Activated T-helper 2 cell treated with anti-CD3 and anti-CD28 coated beads, Interferon-gamma antibody, Interleukin-2, Interleukin-4, amounts not matched to agents 10 μg/mL and 5 μg/mL and 100 μg/mL, durations not matched to agents 14 hours and 24 hours and 36 hours (primary cell): ENCODE measurements at places on chromosomes 7 and 10.
A peak's percentile ranks its signal among the peaks of the same experiment; 100 is the strongest.

DNA sequence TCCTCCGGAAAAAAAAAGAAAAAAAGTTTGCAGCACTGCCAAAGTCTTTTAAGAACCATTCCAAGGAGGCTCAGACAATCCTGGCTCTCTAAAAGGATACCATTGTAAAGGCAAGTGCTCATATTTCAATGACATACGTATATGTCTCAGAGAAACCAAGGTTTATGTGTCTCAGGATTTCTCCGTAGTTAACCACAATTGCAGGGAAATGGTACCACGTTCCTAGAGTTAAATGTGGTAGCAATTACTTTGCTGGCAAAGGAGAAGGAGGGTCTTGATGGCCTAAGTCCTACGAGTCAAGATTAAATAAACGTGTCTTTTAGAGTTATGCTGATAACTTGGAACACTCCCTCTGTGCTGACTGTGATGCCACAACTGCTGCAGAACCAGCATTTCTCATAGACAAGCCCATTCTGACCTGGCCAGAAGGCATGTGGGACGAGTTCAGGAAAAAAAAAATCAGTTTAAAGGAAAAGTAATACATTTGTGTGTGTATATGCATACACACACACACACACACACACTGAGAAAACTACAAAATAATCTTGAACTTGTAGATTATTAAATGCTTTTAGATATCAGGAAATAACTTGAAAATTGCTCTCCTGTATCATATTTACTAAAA lies 245.9 kb downstream of the FGFR2 start:
- H3K4me1 ChIP-seq = no peaks in the 10 kb centered on the region
- H3K27ac ChIP-seq = no peak overlapping the region
- H3K27me3 ChIP-seq = no peaks in the 10 kb centered on the region
- no peak for DNase-seq
- H3K4me3 ChIP-seq = no peak overlapping the region

- H3K4me1 ChIP-seq = peaks cover 7% of the 10 kb centered on the region
- H3K27ac ChIP-seq = no peak overlapping the region
- no peak overlapping the region for H3K4me3 ChIP-seq
- no peak for DNase-seq
- peaks cover 25% of the 10 kb centered on the region for H3K27me3 ChIP-seq
Observed at GRCh38 chr10:2913474-2913873, 153.9 kb upstream of the PFKP start.

DNA sequence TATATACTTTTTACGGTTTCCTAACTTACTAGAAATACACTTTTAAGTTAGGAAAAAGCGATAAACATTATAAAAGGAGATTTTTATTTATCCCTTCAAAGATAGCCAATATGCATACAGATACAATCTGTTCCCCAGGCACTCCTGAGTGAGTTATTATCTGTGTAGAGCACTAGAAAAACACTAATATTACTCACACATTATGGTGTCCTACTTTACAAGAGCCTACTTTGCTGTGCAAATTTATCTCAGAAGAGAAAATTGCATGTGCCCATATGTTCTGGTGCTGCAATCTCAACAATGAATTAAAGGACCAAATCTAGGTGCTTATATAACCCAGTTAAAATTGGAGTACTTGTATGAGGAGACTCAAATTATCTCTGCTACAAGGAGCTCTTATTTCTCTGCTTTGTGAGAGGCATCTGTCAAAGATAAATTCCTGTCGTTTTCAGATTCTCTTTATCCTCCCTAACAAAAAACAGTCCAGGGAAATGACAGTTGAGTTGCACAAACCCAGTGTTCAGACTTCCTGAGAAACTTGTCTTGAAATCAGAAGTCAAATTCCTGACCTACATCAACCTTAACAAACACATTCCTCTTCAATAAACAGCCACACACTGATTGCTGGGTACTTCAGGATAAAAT lies 28.9 kb downstream of the CPA1 start:
- H3K27ac ChIP-seq = no peak overlapping the region
- peaks cover 26% of the 10 kb centered on the region for H3K36me3 ChIP-seq
- no peaks in the 10 kb centered on the region for H3K27me3 ChIP-seq
- DNase-seq = no peak
- H3K4me1 ChIP-seq = peaks cover 12% of the 10 kb centered on the region
- H3K4me3 ChIP-seq = no peak overlapping the region

- no peak overlapping the region for H3K27ac ChIP-seq
- no peak overlapping the region for H3K4me3 ChIP-seq
- peaks cover 27% of the 10 kb centered on the region for H3K27me3 ChIP-seq
- H3K36me3 ChIP-seq = no peaks in the 10 kb centered on the region
Observed at GRCh38 chr7:22445853-22446252, 54.1 kb downstream of the STEAP1B start.

- H3K36me3 ChIP-seq = peaks cover 52% of the 10 kb centered on the region
- H3K4me3 ChIP-seq = peak overlapping the region; percentile 89
- DNase-seq = peak; percentile 79
- H3K27ac ChIP-seq = peak overlapping the region; percentile 98
- H3K27me3 ChIP-seq = peaks cover 3% of the 10 kb centered on the region
Observed at GRCh38 chr10:17229016-17229716, 1.1 kb downstream of the VIM start.

GRCh38 chr7:155141562-155141961 lies 71.4 kb downstream of the HTR5A start:
- H3K4me3 ChIP-seq = no peak overlapping the region
- no peak overlapping the region for H3K27ac ChIP-seq
- peaks cover 20% of the 10 kb centered on the region for H3K27me3 ChIP-seq
- no peak for DNase-seq

DNA sequence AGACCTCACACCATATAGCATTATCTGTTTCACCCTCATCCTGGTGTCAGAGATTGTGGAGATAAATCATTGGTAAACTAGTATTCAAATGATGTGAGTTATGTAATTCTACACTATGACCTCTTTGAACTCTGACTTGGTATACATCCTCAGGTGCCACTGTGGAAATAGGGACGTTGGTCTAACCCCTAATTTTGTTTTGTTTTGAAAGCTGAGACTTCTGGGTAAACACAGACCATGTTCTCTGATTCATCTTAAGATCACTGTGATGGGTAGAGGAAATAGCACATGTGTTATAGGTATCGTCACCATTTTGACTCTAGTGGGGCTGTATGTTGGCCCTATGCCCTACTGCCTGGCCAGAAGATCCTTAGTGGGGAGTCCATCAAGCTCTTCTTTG lies 241.6 kb downstream of the CCDC7 start:
- no peaks in the 10 kb centered on the region for H3K36me3 ChIP-seq
- no peak overlapping the region for H3K4me3 ChIP-seq
- DNase-seq = no peak
- no peak overlapping the region for H3K27ac ChIP-seq
- H3K27me3 ChIP-seq = no peaks in the 10 kb centered on the region
- H3K4me1 ChIP-seq = no peaks in the 10 kb centered on the region

DNA sequence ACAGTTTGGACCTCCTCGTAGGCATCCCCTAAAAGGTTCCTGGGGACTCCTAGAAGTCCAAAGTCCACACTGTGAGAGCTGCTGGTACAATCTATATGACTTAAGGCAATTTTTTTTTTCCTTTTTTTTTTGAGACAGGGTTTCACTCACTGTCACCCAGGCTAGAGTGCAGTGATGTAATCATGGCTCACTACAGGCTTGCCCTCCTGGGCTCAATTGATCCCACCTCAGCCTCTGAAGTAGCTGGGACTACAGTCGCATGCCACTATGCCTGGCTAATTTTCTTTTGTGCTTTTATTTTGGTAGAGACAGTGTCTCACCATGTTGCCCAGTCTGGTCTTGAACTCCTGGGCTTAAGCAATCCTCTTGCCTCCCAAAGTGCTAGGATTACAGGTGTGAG lies 4.6 kb upstream of the SPOCK2 start:
- no peaks in the 10 kb centered on the region for H3K27me3 ChIP-seq
- H3K4me1 ChIP-seq = peaks cover 57% of the 10 kb centered on the region
- H3K4me3 ChIP-seq = no peak overlapping the region
- no peak overlapping the region for H3K27ac ChIP-seq
- DNase-seq = no peak

DNA sequence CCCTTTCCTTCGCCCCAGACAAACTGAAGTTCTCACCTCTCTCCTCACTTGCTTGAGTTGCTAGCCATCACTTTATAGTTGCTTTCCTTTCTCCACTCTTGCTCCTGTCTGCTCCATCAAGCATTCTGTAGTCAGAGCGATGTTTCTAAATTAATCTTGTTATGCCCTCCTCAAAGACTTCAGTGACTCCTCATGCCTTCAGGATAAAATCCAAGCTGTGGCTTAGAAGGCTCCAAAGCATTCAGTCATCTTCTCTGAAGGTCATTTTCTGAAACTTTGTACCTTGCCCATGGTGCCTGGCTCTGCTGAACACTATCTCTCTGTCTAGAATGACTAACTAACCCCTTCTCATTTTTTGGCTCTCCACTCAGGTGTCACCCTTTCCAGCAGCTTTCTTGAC lies 222.4 kb upstream of the GRB10 start:
- H3K27me3 ChIP-seq = peaks cover 6% of the 10 kb centered on the region
- no peak overlapping the region for H3K27ac ChIP-seq
- no peaks in the 10 kb centered on the region for H3K36me3 ChIP-seq
- no peak for DNase-seq
- H3K4me3 ChIP-seq = no peak overlapping the region
- no peaks in the 10 kb centered on the region for H3K4me1 ChIP-seq

GRCh38 chr10:128286141-128286761 lies 160.0 kb upstream of the MKI67 start:
- H3K4me1 ChIP-seq = no peaks in the 10 kb centered on the region
- no peaks in the 10 kb centered on the region for H3K36me3 ChIP-seq

DNA sequence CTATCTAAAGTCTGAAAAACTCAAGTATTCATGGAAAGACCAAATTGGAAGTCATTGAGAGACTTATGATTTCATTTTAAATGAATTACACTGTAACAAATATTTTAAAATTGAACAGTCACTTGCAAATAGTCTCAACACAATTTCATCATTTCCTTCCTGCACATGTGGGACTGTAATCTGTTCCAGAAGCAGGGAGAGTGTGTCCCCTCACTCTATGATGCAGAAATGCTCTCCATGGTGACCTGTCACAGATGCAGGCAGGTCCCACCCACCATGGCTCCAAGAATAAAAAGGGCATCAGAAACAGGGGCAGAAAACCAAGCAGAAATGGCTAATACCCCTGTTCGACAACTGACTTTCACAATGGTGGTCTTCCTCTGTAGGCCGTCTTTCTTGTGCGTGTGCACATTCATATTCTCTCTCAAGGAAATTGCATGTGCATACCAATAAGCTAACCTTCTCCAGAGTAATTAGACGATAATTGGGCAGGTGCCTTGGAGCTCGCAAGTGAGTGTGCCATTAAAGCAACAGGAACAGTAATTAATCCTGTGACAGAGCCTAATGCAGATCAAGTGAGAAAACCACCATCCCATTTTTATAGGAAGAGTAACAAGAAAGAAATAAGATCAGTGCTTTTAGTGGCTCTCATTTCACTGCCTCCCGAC lies 170.9 kb downstream of the ZMYND11 start:
- H3K27me3 ChIP-seq = no peaks in the 10 kb centered on the region
- DNase-seq = no peak

- no peaks in the 10 kb centered on the region for H3K27me3 ChIP-seq
- H3K4me3 ChIP-seq = no peak overlapping the region
- DNase-seq = no peak
- H3K4me1 ChIP-seq = no peaks in the 10 kb centered on the region
- H3K27ac ChIP-seq = no peak overlapping the region
Observed at GRCh38 chr7:117163101-117163500, 159.8 kb downstream of the WNT2 start.

DNA sequence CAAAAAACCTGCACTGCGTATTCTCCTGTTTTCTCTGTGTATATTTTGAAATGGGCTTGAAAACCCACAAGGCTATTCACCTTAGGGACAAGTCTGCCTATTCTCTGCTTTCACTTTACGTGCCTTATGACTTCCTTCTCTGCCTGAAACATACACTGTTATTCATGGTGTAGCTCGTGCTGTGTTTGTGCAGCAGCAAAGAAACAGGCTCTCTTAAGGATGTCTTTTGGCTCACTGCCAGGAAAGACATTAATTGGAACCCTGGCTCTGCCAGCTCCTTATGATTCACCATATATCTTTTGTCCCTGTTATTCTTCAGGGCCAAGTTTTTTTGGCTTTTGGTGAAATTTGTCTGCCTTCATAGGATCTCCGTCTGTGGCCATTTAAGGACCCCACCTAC lies 92.4 kb downstream of the TMEM106B start:
- no peak overlapping the region for H3K4me3 ChIP-seq
- H3K27ac ChIP-seq = no peak overlapping the region
- H3K27me3 ChIP-seq = peaks cover 2% of the 10 kb centered on the region
- no peaks in the 10 kb centered on the region for H3K4me1 ChIP-seq
- no peaks in the 10 kb centered on the region for H3K36me3 ChIP-seq
- DNase-seq = no peak

DNA sequence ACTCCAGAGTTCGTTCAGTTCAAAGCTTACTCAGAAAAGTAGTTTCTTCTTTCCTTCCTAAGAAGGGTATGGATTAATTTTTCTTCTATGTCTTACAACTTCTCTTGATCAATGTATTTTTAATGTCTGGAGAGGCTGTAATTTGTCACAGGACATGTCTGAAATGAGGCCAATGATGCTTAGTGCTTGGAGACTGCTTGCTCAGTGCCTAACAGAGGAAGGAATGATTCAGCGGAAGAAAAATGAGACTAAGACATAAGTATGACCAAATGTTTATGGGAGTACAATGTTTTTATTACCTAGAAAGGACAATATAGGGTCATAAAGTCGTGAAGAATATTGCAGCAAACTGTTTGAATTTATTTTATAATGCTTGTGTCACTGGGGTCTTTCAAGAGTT lies 43.3 kb downstream of the GPR37 start:
- H3K4me3 ChIP-seq = no peak overlapping the region
- no peak for DNase-seq
- no peaks in the 10 kb centered on the region for H3K4me1 ChIP-seq
- no peaks in the 10 kb centered on the region for H3K36me3 ChIP-seq

- no peaks in the 10 kb centered on the region for H3K27me3 ChIP-seq
- H3K4me1 ChIP-seq = peaks cover 3% of the 10 kb centered on the region
- no peak overlapping the region for H3K4me3 ChIP-seq
- no peaks in the 10 kb centered on the region for H3K36me3 ChIP-seq
- DNase-seq = no peak
Observed at GRCh38 chr7:1142051-1142635, 17.9 kb downstream of the ZFAND2A start.

- H3K36me3 ChIP-seq = no peaks in the 10 kb centered on the region
- no peak for DNase-seq
- H3K27ac ChIP-seq = no peak overlapping the region
- H3K27me3 ChIP-seq = no peaks in the 10 kb centered on the region
- no peaks in the 10 kb centered on the region for H3K4me1 ChIP-seq
- H3K4me3 ChIP-seq = no peak overlapping the region
Observed at GRCh38 chr10:70297224-70297623, 13.4 kb upstream of the NPFFR1 start.
